SJCRH30 (cell line): ENCODE measurements at places on chromosomes 1 and 21.

DNA sequence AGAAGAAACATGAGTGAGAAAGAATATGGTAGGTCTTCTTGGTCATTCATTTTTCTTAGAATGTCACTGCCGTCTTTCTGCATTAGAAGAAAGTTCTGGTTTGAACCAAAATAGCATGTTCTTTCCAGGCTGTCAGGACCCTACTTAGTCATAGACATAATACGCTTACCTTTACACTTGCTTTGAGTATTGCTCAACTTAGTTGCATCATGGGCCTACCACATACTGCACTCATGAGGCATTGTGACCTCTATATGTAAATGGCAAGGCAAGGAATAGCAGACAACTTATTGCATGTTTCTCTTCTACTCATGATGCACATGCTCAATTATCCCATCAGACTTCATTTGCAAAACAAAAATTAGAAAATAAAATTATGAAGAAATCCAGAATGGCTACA lies 415.0 kb downstream of the HLX start:
- H3K36me3 ChIP-seq: no peaks in the 10 kb centered on the region
- no peaks in the 10 kb centered on the region; the same call in 1 of the 2 replicates for H3K27me3 ChIP-seq
- no peaks in the 10 kb centered on the region for H3K4me1 ChIP-seq
- H3K27ac ChIP-seq: no peak overlapping the region
- no peak overlapping the region for H3K4me3 ChIP-seq
- no peak for DNase-seq

GRCh38 chr1:8782001-8782620 lies 35.3 kb downstream of the RERE start:
- H3K27me3 ChIP-seq: no peaks in the 10 kb centered on the region
- no peaks in the 10 kb centered on the region for H3K4me1 ChIP-seq
- no peak for DNase-seq
- H3K27ac ChIP-seq: no peak overlapping the region

- H3K4me1 ChIP-seq: no peaks in the 10 kb centered on the region
- no peaks in the 10 kb centered on the region for H3K36me3 ChIP-seq
- no peak overlapping the region for H3K27ac ChIP-seq
- H3K27me3 ChIP-seq: no peaks in the 10 kb centered on the region
Measured at GRCh38 chr1:103514920-103515503, 10.5 kb upstream of the RNPC3 start.

DNA sequence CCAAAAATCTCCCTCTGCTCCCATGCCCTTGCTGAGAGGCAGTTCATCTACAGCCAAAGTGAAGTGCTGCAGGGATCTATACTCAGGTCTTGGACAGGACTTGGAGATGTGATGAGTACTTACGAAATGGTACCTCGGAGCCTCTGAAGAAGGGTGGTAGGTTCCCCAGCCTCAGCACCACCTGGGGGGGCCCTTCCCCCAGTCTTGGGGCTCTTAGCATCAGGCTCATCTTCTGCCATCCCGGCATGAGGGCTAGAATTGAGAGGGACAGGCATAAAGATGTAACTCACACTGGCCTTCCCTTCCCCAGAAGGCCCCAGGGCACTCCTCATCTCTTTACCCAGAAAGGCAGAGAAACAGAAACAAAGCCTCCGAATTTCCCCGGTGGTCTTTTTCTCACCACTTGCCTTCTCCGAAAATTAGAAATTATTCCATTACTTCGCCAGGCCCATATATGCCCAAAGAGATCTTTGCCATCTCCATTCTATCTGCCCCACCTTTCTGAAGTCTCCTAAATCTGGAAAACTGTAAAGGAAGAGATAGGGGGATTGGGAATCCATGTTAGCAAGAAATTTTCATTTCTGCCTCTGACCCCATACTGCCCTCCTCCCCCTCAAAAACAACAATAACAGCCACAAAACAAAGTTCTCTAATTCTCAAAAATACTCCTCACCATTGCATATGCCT lies 827 bp downstream of the RFX5 start:
- 0 out of 2 replicates have a peak, but pooled peaks cover 5% of the 10 kb centered on the region for H3K36me3 ChIP-seq
- H3K4me1 ChIP-seq: peaks cover 5% of the 10 kb centered on the region; the same call in 1 of the 2 replicates
- peak overlapping the region; percentile 78 for H3K27ac ChIP-seq
- H3K4me3 ChIP-seq: peak overlapping the region; percentile 66

DNA sequence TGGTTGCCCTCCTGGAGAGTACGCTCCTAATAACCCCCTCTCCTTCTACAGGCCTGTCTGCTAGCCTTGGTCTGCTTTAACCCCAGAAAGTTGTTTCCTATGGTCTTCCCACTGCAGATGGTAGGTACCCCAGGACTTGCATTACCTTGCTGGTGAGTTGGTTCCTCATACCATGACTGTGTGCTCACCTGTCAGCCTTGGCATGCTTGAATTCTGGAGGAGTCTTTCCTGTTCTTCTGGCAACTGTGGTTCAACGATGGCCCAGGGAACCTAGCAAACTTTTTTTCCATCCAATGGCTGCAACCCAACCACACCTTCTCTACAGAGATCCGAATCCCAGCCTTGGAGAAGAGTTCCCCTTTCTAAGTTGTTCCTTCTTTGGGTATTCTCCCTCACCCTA lies 36.9 kb downstream of the RPS6KC1 start:
- H3K4me3 ChIP-seq: no peak overlapping the region
- H3K27me3 ChIP-seq: no peaks in the 10 kb centered on the region
- no peaks in the 10 kb centered on the region for H3K4me1 ChIP-seq
- peaks cover 49% of the 10 kb centered on the region for H3K36me3 ChIP-seq
